ENCODE measurements at places on chromosomes 11 and 22.

DNA sequence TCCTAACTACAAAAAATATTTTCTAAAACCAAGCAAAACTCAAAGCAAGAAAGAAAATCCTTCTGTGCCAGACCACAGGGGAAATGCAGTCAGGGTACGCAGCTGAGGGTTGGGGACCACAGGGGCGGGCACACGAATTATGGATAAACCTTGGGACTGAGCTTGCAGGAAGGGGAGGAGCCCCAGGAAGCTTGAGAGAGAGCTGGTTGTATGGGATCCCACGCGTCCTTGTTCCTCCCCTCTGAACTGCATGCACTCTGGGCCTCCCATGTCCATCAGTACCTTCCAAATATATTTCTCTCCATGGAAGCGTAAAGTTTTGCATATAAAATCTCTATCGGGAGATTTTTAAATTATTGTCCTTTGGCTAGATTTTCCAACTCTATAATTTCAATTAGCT is 673.4 kb downstream of the TBC1D22A start:
- DNase-seq = no peak

- peak; percentile 88 for DNase-seq
Observed at GRCh38 chr11:115699733-115700132, 195.5 kb upstream of the CADM1 start.

- DNase-seq = no peak
Observed at GRCh38 chr11:11370255-11370961, 17.4 kb upstream of the CSNK2A3 start.

DNA sequence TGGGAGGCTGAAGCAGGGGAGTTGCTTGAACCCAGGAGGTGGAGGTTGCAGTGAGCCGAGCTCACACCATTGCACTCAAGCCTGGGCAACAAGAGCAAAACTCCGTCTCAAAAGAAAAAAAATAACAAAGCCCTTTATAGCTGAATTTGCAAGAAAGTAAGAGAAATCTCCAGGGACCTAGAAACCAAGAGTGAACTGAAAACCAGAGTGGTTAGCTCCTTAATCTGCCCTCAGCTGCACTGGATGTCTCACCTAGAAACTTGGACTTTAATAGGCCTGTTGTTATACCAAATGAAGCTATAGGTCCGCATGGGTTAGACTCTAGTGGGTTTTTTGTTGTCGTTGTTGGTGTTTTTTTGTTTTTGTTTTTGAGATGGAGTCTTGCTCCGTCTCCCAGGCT is 4.1 kb downstream of the NEU3 start:
- DNase-seq = no peak

DNA sequence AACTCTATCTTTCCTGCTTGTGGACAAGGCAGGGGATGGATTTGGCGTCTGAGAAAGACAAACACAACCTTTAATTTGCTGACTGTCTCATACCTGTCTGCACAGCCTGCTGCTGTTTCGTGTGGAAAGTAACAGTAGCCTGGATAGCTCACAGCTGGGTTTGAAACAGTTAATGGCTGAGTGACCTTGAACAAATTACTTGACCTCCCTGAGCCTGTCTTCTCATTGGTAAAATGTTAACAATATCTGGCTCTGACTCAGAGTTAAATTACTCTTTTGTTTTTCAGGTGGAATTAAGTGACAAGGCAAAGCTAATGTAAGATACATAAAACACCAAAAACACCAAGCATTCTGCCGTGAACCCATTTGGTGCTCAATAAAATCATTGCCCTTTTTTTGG is 41.1 kb upstream of the ADA2 start:
- DNase-seq = no peak

- no peak for DNase-seq
Observed at GRCh38 chr22:39651053-39651996, 80.8 kb downstream of the CACNA1I start.

- no peak for DNase-seq
Observed at GRCh38 chr11:78070621-78071020, 7.0 kb downstream of the THRSP start.

GRCh38 chr11:20421946-20422345 is 34.4 kb downstream of the PRMT3 start:
- DNase-seq = no peak

DNA sequence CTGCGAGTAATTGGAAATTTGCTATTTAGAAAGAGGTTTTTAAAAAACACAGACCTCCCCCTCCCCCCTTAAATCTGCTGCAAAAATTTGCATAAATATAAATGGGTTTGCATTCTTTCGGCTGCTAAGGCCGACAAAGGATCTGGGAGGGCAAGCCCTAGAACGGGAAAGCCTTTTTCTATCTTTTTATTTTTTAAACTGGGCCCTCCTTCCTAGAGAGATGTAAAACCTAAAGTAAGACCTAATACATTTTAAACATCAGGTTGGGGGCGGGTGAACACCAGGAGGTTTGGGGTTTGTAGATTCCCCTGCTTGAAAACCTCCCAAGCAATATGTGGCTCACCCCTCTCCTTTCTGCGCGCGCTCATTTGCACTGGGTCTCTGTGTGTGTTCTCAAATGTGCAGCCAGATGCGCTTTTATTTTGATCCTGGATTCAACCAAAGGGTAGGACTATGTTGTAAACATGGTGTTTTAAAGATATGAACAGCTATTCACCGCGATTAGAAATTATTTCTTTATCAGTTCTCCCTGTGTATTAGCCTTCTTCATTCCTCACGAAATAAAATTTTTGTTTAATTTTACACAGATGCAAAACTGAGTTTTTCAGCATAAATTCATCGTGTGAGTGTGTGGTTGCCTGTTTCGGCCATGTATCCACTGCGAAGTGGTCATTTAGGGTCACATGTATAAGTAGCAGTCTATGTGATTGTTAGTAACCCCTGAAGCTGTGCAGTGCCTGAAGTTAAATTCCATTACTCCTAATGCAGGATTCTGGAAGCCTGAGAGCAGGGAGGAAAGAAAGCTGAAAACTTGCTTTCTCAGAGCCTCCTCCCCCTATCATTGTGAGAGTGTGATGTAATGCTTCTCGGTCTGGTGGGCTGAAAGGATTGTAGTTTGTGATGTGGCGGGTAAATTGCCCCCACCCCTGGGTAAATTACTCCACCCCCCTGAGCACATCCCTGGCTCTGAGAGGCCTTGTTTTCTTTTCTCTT is 988 bp downstream of the TNRC6B start:
- peak; percentile 77 for DNase-seq

DNA sequence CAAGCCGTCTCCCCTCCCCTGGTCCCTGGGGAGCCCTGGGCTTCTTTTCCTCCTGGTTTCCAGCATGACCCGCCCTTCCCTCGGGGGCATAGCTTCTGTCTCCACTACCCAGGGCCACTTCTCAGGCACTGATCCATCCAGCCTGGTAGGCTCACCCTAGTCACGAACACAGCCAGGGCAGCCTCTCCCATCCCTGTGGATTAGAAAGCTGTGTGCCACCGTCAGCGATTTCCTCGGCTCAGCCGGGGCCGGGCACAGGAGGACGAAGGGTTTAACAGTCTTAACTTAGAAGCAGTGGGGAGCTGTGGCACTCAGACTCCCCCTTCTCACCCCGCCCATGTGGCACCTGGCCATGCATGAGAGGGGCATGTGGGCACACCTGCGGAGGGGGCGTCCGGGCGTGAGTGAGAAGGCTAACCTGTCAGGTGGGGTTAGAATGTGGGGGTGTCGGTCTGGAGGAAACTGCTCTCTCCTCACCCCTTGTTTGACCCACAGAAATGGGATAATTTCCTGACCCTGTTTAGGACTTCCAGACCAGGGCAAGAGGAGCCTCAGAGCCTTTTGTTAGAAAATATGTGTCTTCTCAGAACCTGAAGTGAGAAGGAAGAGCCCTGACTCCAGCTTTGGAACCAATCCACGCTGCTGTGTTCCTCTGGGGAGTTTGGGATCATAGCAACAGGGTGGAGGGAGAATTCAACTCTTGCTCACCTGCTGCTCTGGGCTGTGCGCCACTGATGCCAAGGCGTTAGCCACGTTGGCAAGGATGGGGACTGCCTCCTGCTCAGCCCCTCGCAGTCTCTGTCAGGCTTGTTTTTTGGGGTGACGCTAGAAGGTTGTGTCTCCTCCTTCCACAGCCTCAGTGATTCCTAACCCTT is 14.6 kb downstream of the GLB1L2 start:
- no peak for DNase-seq

DNA sequence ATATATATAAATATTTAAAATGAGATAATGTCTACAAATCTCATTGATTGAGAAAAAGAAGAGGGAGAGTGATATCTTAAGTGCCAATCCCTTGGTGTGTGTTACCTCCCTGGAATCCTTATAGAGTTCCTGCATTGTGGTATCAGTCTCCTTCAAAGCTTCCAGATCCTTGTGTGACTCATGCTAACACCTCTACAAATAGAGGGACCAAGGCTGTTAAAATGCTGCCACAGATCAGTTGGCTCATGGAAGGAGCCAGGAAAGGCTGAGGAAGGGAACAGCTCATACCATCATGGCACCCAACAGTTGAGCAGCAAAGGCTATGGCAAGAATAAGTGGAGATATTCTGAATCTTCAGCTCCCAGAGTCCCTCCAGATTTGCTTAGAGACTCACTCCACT is 163.6 kb upstream of the ISX start:
- no peak for DNase-seq

GRCh38 chr22:38866399-38867123 is 5.5 kb downstream of the CBX6 start:
- DNase-seq = no peak

- DNase-seq = peak; percentile 31
Observed at GRCh38 chr22:20803696-20804324, 29.9 kb downstream of the SERPIND1 start.

- DNase-seq = peak; percentile 48
Observed at GRCh38 chr11:22558664-22559063, 67.0 kb downstream of the FANCF start.

- no peak for DNase-seq
Observed at GRCh38 chr22:24445481-24446259, 18.3 kb downstream of the ADORA2A start.

GRCh38 chr11:78381865-78382264 is 35.8 kb downstream of the GAB2 start:
- DNase-seq = peak; percentile 48

DNA sequence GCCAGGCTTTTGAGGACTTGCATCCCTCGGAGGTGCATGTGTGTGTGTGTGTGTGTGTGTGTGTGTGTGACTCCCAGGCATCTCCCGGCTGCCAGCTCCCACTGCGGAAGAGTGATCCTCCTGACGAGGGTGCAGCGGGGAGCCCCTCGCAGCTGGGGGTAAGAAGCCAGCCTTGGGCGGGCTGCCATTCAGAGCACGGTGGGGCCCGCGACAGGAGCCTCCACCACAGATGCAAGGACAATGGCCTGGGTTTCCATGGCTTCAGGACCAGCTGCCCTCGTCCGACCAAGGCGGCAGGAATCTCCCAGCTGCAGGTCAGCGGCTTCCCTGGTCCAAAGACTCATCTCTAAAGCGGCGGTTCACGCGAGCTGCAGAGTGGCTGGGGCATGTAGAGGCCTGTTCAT is 908.5 kb downstream of the BRD1 start:
- no peak for DNase-seq

- DNase-seq = peak; percentile 39
Observed at GRCh38 chr11:61870541-61871031, 20.8 kb downstream of the FADS3 start.

DNA sequence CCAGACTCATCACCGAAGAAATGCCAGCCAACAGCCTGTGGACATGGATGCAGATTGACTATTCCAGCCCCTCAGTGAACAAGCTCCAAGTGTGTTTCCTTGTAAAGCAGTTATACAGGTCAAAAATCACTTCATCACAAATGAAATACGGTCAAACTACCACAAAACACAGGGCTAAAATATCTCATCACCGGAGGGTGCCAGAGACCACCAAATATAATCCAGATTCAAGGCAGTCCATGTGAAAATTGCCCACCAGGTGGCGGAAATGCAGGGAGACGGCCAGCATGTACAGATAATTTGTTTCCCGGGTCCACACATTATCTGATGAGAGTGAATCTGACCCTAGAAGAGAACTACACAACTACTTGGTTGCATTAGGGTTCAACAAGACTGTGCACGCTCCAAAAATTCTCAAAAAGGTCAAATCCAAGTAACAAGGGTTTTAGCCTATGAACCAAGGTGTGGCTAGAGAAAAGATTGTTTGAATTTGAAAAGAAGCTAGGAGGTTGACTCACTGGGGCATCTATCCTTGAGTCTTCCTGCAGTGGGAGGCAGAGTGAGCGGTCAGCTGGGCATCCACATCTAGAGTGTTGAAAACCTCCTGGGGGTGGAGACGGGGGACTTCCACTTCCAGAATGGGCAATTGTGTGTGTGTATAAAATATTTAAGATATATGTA is 71.7 kb downstream of the IGLL5 start:
- DNase-seq = peak; percentile 65

GRCh38 chr11:120020981-120021380 is 116.9 kb downstream of the TRIM29 start:
- no peak for DNase-seq

DNA sequence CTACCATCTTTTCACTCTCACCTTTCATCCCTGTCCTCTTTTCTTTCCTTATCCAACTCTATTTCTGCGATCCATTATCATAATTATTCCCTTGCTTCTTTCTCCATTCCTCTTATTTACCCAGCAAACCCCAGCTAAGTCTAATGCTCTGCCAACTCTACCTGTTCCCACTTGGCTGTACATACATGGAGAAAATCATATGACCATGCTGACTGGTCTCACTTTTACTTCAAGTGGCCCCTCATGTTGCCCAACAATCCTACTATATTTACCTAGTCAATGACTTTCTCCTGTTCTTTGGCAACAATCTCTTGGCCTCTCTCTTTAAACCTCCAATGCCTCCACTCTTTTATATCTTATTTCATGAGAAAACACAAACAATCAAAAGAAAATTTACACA is 94.1 kb downstream of the USP35 start:
- no peak for DNase-seq

- no peak for DNase-seq
Observed at GRCh38 chr11:36006556-36006955, 62.7 kb downstream of the LDLRAD3 start.

Data from fibroblast of skin of right quadriceps (primary cell).